Activated effector memory CD4-positive, alpha-beta T cell treated with anti-CD3 and anti-CD28 coated beads, Interleukin-2, amount 50 U/mL, for 16 hours (primary cell): ENCODE measurements at places on chromosomes 3 and 15.
A peak's percentile ranks its signal among the peaks of the same experiment; 100 is the strongest.

DNA sequence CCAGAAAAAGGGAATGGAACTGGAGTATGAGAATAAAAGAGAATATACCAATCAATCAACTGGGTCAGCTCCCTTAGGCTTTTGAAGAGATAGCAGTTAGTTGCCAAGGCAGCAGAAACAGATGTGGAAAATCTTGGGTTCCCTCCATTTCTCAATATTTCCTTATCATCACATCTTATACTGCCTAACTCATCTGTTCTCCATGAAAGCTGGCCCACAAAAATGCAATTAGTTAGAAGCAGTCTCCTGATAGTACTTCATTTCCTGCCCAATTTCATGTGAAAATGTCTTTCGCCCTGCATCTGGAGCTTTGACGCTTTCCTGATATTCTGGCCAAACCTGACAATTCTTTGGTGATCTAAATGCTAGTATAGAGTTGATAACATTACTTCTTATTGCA is 30.1 kb upstream of the SPTSSB start:
- no peak for DNase-seq

DNA sequence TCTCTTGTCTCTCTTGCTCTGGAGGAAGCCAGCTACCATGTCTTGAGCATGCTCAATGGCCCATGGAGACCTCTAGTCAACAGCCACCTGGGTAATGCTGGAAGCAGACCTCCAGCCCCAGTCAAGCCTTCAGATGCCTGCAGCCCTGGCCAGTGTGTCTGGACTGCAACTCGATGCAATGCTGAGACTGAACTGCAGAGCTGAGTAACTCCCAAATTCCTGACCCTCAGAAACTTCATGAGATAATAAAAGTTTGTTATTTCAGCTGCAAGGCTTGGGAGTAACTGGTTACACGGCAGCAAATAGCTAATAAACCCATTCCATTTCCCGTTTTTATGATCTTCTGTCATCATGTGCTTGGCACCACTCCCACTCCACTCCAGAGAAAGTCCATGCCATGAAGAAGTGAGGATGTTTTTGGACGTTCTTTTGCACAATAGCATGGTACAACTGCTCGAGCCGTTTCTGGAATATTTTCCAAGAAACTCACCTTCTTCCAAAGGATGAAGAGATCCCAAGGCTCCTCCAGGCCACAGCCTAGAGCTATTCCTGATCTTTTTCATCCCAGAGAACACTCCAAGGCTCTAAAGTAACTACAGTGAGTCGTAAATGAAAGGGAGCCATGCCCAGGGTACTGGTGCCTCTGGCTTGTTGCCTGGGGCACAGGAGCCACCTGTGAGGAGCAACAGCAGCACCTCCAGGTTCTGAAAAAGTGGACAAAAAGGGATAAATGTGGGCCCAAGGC is 72.0 kb upstream of the KLF13 start:
- DNase-seq, result no peak

DNA sequence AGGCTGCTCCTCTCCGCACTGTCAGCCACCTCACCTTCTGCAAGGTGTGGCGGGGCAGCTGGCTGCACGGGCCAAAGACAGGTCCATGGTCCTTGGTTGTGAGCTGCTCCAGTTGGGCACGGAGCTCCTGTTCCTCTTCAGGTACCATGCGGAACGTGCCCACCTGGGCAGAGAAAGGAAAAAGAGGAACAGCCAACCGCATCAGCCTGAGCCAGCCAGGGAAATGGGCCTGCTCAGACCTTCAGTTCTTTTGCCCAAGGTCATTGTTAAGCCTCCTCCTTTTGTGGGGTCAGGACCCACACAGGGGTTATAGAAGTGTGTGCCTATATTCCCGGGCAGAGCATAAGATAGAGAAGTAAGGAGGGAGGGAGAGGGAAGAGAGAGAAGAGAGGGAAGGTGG is 2.8 kb downstream of the RLBP1 start:
- DNase-seq, result peak; percentile 45

DNA sequence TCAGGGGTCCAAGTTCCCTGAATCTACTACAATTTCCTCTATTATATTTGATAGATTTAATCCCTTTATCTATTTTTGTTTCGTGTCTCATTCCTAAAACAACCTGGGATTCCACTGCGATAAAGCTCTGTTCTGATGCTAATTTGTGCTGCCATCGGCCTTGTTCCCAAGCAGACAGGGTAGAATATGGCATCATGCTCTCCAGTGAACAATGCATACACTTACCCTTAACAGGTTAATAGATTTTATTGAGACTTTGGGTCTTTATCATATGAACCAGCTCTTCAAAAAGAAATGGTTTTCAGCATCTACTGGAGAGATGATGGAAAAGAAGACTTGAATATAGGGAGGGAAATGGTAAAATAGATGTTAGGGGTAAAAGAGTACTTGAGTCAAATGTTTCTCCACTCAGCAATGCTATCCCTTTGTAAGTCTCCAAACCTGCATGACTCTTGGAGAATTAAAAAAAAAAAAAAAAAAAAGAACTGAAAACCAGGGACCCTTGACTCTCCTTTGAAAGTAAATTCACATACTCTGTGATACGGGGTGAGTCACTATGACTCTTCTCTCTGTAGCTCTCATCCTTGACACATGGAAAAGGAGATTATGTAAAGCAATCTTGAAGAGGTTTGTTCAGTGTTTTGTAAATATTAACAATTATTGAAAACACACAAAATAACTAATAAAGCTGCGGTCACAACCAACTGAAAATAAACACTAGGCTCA is 268.8 kb downstream of the ZBTB20 start:
- DNase-seq, result no peak

DNA sequence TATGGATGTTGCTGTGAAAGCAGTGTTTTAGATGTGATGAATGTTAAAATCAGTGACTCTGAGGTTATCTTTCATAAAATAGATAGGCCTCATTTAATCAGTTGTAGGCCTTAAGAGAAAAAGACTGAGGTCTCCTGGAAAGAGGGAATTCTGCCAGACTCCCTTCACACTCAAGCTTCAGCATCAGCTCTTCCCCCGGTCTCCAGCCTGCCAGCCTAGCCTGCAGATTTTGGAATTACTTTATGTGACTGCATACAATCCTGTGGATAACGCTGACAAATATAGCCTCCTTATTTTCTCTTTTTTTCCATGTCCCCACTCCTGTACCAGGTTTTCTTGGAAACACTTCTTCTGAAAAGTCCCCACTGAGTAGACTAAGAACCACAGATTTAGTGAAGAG is 510.3 kb downstream of the GBE1 start:
- no peak for DNase-seq

DNA sequence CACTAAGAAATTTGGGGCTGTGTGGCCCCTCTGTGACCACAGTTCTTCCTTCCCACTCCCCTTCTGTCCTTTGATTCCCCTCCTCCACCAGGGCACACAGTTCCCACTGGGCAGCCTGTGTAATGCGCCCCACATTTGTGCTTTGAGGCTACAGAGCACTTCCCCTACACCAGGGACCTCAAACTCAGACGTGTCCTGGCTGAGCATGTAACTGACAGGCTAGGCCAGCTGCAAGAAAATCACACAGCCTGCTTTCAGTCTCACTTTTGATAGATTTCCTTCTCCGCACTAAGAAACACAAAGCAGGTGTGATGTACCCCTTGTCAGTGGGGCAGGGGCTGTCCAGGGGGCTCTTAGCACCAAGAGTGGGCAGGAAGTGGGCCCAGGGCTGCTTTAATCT is 29.6 kb downstream of the PRKCD start:
- peak; percentile 43 for DNase-seq

- DNase-seq, result no peak
These were observed 276.5 kb downstream of the TBL1XR1 start for GRCh38 chr3:176920766-176921160.

- no peak for DNase-seq
These were observed 65.6 kb downstream of the SUMF1 start for GRCh38 chr3:4401441-4401840.

DNA sequence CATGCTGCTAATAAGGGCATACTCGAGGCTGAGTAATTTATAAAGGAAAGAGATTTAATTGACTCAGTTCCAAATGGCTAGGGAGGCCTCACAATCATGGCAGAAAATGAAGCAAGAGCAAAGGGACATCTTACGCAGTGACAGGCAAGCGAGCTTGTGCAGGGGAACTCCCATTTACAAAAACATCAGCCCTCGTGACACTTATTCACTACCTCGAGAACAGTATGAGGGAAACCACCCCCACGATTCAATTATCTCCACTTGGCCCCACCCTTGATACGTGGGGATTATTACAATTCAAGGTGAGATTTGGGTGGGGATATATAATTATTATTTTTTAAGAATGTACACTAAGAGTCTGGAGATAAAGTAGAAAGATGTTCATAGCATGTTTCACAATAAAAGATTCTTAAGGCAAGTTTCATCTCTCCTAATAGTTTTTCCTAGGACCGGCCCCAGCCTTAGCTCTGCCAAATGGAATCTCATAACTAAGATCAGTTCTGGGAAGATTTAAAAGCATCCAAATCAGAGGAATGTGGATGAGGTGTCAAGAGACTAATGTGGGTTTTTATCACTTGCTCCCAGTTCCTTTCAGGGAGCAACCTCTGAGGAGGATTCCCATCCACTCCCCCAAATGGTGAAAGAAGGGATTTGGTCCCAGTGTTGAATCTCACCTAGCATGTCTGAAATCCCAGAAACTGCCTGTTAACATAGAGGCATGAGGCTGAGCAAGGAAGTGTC is 221.0 kb downstream of the ZMAT3 start:
- DNase-seq, result no peak

DNA sequence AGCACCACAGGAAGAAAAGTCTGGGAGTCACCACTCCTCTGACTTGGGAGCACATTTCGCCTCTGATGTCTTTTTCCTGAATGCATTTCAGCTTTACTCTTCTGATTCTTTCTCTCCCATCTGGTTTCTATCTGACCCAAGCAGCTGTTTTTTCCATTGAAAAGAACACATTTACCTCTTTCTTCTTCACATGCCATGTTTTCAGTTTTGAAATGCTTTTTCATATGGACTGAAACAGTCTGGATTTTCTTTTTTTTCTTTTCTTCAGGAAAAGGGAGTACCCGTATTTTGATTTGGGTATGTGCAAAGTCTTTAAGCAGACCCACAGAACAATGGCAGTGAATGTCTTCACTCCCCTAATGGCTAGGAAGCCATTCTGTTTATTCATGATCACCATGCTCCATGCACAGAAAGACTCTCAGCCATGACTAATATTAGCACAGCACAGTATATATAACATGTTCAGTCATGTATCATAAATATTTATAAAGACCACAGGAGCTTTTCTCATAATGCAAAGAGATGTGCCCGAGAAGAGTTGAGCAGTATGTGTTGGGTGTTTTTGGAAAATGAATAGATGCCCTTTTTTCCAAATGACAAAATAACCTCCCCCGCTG is 82.7 kb upstream of the LRIG1 start:
- no peak for DNase-seq

- no peak for DNase-seq
These were observed 1.9 kb downstream of the CAMK2N2 start for GRCh38 chr3:184259396-184259877.

DNA sequence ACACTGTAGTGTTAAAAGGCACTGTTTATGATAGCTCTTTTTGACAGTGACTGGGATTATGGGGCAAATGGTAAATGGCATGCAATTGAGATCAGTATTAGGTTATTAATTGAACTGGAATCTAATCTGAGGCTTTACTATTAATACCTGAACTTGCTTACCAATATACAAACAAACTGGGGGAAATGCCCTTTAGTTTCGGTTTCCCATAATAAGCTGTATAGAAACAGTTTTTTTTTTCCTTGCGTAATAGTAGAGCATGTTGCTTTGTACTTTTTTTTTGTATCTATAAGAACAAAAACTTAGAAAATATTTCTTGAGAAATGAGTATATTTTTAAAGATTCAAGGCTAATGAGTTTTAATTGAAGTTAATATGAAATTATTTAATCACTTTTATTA is 95.0 kb downstream of the FNDC3B start:
- no peak for DNase-seq

- no peak for DNase-seq
These were observed 81.4 kb downstream of the CGNL1 start for GRCh38 chr15:57457726-57458125.

DNA sequence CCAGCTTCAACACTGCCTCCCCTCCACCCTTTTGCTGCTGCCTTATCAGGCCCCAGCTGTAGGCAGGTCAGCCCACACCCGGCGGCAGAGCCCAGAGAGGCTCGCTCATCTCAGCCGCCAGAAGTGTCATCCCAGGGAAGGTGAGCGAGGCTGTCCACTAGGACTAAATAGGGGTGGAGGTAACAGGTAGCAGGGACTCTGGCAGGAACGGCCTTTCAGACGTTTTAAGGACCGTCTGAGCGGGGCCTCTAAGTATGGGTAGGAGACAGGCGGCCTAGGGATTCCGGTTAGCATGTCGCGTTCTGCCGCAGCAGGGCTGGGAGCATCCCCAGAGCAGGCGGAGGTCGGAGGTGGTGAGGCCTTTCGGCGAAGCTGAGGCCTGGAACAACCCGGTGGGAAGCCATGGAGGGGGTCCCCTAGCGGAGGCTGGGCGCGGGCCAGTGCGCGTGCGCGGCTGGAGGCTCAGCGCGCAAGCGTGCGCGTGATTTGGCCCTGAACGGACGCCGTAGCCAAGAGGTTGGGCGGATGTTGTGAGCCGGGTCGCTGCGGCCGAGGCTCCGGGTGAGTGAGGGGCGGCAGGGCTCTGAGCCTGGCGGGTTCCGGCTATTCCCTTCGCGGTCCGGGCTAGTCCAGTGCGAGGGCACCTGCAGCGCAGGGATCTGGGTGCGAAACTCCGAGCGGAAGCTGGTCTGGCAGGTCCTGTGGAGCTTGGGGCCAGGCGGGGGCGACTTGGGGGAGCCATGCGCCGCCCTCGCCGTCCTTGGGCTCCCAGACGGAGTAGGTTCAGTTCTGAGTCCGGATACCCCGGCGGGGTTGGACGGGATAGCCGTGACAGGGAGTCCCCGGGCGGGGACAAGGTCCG is at the start of the genes MST1 and RNF123:
TSS of gene MST1 (minus strand) at position 429 of the 862 bp plus-strand sequence. CDS start 783 bp downstream, outside the sequence.
TSS of gene RNF123 (plus strand) at position 512 of the 862 bp plus-strand sequence. CDS start 1,609 bp downstream, outside the sequence.
- DNase-seq, result peak; percentile 97

DNA sequence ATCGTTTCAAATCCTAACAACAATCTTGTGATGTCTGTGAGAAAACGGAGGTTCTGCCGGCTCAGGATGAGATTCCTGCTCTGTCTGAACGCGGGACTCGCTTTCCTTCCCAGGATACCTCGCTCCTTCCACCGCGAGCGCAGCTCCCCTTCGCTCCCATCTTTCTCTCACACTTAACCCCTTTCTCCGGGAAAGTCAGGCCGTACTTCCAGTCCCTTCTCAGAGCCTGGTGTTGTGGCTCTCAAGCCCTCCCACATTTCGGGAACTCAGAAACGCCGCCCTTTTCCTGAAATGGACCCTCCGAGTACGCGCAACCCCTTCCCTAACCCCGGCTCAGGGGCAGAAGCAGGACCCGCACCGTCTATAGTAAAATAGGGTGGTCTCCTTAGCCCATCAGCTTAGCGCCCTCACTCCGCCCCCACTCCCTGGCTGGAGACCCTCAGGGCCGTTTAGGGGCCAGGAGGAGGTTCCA is 378 bp upstream of the FEM1B start:
- no peak for DNase-seq

DNA sequence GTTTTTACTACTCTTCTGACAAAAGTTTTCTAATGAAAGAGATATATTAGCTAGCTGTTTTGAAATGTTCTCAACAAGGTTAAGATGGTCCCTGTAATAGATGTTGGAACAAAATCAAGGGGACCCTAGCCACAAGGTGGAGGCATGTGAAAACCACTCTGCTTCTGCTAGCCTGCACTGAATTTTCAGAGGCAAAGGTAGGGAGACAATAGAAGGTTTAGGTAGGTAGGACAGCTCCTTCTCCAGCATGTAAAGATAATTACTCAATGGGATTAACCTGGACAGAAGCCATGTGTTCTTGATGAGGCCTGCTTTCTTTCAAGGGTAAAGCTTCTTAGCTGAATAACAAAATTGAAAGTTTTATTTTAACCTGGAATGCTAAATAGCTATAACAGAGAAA is 333.5 kb downstream of the LSAMP start:
- no peak for DNase-seq

GRCh38 chr3:170413291-170413690 is 5.4 kb upstream of the CLDN11 start:
- DNase-seq, result no peak

GRCh38 chr3:12421132-12421531 is 63.1 kb upstream of the TSEN2 start:
- no peak for DNase-seq
